NCI-H2171 treated with DMSO at 0.1 percent for 48 hours (cell line): ENCODE measurements at places on chromosomes 13 and 19.

DNA sequence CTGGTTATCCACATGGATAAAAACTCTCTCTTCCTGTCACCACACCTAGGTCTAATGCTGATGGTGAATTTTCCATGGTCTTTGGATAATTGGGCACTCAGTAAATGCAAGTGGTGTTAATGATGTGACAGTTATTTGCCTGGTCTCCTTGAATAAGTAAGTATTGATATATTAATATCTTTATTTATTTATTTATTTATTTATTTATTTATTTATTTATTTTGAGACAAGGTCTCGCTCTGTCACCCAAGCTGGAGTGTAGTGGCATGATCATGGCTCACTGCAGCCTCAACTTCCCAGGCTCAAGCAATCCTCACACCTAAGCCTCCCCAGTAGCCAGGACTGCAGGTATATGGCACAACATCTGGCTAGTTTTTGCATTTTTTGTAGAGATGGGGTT, 46.3 kb upstream of the ITM2B start:
- DNase-seq, result no peak

DNA sequence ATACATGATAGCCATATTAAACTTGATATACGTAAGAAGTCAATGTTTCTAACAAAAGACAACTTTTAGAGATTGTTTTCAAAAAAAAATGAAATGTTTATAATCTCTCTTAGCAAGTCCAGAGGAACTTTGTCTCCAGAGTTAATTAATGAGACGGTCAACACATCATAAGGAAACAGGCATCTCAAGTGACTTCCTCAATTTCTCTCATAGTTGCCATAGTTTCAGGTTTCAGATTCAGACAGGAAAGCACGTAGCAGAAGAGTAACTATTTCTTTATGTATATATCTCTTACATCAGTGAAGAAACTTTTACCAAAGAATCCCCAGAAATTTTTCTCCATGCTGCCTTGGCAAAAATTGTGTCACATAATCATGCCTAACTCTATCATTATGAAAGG, 159.6 kb upstream of the ATXN8OS start:
- DNase-seq, result peak; percentile 31

GRCh38 chr19:45771311-45771933, 2.4 kb upstream of the SIX5 start:
- no peak for DNase-seq

GRCh38 chr19:5503598-5503997, 48.4 kb downstream of the ZNRF4 start:
- DNase-seq, result peak; percentile 4

DNA sequence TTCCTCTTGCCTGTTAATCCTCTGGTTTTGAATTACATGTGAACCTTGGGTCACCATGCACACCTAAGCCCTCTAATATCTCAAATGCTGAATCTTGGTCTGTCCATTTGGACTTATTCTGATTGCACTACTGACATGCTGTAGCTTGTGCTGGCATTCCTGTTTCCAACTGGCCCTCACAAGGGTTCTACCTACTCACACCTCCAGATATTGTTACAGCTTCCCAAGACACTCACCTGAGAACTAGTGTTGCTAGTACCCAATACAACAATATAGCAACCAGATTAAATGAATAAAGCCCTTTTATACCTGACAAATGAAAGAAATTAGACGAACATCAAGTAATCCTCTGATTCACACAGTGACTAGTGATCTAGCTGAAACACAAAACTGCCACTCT, 16.6 kb downstream of the TEX30 start:
- no peak for DNase-seq

- DNase-seq, result no peak
Measured at GRCh38 chr13:101327871-101328270, 88.4 kb downstream of the NALCN start.

DNA sequence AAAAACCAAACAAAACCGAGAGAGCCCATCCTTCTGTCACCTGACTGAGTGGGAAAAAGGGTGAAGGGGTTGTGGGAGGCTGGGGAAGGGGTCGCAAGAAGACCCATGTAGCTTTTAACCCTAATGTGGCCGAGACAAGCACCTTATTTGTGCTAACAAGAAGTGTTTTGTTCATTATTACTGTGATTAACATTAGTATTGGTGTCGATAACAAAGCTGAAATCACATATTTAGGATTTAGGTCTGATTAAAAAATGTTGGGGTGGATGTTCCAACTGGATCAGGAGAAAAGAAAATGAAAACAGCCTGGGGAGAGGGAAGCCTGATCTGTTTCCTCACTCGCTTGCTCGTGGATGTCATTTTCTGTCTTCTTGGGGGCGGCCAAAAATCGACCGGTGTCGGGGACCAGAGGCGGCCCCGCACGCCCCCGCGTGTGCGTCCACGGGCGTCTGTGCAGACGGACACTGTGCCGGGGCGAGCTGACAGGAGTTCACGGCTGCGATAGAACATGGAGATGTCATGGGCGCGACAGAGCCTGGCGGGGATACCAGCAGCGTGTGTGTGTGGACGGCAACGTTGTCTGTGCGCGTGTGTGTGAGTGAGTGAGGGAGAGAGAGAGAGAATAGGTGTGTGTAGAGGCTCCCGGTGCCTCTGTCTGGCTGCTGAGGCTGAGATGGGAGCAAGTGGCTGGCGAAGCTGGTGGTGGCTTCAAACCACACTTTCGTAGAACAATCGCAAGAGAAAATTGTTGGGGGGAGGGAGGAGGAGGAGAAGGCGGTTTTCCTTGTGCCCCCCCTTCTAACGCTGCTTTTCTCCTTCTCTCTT, 29.1 kb downstream of the NFIX start:
- DNase-seq, result peak; percentile 42

DNA sequence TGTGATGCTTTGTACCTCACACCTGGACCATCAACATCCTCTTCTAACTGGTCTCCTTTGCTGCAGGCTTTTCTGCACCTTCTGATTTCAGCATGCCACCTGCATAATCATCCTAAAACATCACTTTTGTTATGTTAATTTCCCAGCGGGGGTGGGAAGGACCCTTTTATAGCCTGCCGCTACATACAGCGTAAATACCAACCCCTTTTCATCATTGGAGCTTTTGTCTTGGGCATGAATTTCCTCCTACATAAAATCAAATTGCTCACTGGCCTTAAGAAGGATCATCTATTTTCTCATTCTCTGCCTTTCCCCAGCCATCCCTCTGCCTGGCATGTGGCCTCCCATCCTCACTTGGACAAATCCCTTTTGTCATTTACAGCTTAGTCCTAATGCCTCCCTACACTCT, 124.7 kb downstream of the RBM26 start:
- no peak for DNase-seq

GRCh38 chr13:66378894-66379293, 851.2 kb downstream of the PCDH9 start:
- DNase-seq, result peak; percentile 98

DNA sequence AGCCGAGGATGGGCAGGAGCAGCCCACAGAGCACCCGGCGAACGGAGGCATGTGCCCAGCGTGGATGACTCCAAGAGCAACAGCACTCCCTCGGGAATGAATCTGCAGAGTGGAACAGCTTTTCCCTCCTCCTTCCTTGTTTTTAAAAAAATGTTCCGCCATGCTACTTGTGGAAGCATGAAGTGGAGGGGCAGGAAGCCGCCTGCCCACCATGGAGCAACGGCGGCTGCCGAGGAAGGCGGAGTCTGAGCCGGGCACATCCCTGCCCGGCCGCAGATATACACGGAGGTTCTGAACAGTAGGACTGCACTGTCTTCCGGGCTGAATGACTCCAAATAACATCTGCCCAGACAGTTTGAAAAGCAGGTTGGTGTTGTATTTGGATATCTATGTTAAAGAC, 65.2 kb downstream of the SOX1 start:
- DNase-seq, result peak; percentile 36
